ENCODE measurements at places on chromosomes 4 and X. TPM values are rescaled to one million over a fixed set of nuclear protein-coding genes. Genes with fewer than 3 reads are reported as not detected.

The CXCL10 gene
- total RNA-seq = not detected

The SMPX gene
- total RNA-seq = not detected

The DAPP1 gene
- total RNA-seq = not detected

The HPF1 gene
- 64.9 TPM for total RNA-seq

The CTPS2 gene
- total RNA-seq = 11.9 TPM

The FGD1 gene
- 12.9 TPM for total RNA-seq

The SRP72 gene
- 64.7 TPM for total RNA-seq

The GYG2 gene
- total RNA-seq = 8.1 TPM

The TMSB15A gene
- 7.5 TPM for total RNA-seq

The PRKG2 gene
- total RNA-seq = 1.4 TPM

The ADAM29 gene
- not detected for total RNA-seq

The COX7B2 gene
- not detected for total RNA-seq

The BGN gene
- total RNA-seq = 4.3 TPM

The MAP7D2 gene
- total RNA-seq = not detected

The TLR2 gene
- not detected for total RNA-seq

The HTR2C gene
- not detected for total RNA-seq

The NUP54 gene
- 46.7 TPM for total RNA-seq

The SPP1 gene
- 1.8 TPM for total RNA-seq

The ATXN3L gene
- total RNA-seq = not detected

The PHKA1 gene
- total RNA-seq = 7.6 TPM

The GAB3 gene
- total RNA-seq = 0.58 TPM

The MTTP gene
- under 0.01 TPM for total RNA-seq

The LDB2 gene
- total RNA-seq = 12.4 TPM

The DGKK gene
- not detected for total RNA-seq

The DDX53 gene
- not detected for total RNA-seq

The PPARGC1A gene
- not detected for total RNA-seq

The ARAF gene
- 34.4 TPM for total RNA-seq

The IQCM gene
- not detected for total RNA-seq

The FHIP1A gene
- total RNA-seq = 0.53 TPM

The SPRY1 gene
- total RNA-seq = 7.8 TPM

The TMEM175 gene
- 25.9 TPM for total RNA-seq

The FAM47E gene
- under 0.01 TPM for total RNA-seq

The CCDC158 gene
- not detected for total RNA-seq

The POLN gene
- total RNA-seq = under 0.01 TPM

The MYOZ2 gene
- total RNA-seq = not detected

Data from myometrial cell (primary cell).